ENCODE measurements at places on chromosomes 7 and 10. TPM values are rescaled to one million over a fixed set of nuclear protein-coding genes. Genes with fewer than 3 reads are reported as not detected.
A peak's percentile ranks its signal among the peaks of the same experiment; 100 is the strongest.

GRCh38 chr7:110534241-110534931, 556.5 kb upstream of the LRRN3 start:
- no peak for DNase-seq

GRCh38 chr7:94908323-94909178, 1.2 kb downstream of the PPP1R9A start:
- peak; percentile 33 for DNase-seq

GRCh38 chr10:35924759-35925158, 282.7 kb upstream of the FZD8 start:
- no peak for DNase-seq

- no peak for DNase-seq
These were observed 4.4 kb downstream of the RASSF4 start for GRCh38 chr10:44963772-44964633.

The ATP6V1F gene
- 183 TPM for polyA plus RNA-seq

The FEZF1 gene
- not detected for polyA plus RNA-seq

The EN2 gene
- polyA plus RNA-seq = 0.06 TPM

GRCh38 chr7:35816514-35816913, 15.7 kb downstream of the SEPTIN7 start:
- DNase-seq = no peak

The CYP2E1 gene
- polyA plus RNA-seq = 3.6 TPM

The GARIN1A gene
- polyA plus RNA-seq = 0.44 TPM
